ENCODE measurements at places on chromosomes 2 and 18.

- DNase-seq: no peak
Measured at GRCh38 chr2:19706332-19706731, 195.5 kb downstream of the TTC32 start.

- DNase-seq: no peak
Measured at GRCh38 chr18:74745633-74746403, 148.1 kb downstream of the ZNF407 start.

DNA sequence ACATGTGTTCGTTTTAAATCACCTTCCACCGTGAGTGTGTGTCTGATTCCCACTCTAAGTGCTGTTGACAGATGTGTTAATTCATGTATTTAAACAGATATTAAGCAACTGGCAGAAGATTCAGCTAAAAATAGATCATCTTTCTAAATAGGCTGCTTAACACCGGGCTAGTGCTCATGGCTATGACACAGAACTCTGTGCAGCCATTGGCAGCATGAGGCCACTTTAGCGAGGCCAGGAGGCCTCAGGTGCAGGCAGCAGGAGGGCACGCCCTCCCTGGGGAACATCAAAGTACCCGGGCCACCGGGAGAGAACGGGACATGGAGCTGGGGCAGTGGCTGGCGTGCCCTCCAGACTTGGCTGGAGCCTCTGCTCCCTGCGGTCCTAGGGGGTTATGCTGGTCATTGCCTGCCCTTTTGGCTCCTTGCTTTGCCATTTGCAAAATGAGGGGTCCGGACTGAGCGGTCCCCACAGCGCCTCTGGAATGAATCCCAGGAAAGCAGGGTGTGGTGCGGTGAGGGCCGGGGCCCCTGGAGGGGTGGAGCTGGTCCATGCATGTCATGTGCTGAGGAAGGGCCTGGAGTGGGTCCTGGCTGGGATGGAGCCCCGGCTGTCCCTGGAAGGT, 62.8 kb upstream of the HDAC4 start:
- DNase-seq: no peak

- DNase-seq: no peak
Measured at GRCh38 chr18:52481116-52481515, 141.1 kb downstream of the DCC start.

DNA sequence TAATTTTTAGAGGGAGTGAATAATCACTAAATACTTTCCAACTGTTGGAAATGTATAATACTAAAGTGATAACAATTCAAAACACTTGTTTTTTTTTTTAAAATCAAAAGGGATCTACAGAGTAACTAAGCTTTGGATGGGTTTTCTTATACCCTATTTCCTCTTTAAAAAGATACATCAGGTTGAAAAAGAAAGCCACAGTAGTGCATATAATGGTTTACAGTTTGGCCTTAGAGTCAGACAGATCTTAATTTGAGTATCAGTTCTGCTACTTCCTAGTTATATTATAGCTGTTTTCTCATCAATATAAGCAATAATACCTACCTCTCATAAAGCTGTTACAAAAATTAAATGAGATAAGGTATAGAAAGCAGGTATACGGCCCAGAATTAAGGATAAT, 28.5 kb downstream of the PSME4 start:
- DNase-seq: no peak

Data from renal pelvis (tissue), 12 donors.